Fibroblast of villous mesenchyme (primary cell): ENCODE measurements at places on chromosomes 12 and 14. TPM values are rescaled to one million over a fixed set of nuclear protein-coding genes. Genes with fewer than 3 reads are reported as not detected.
A peak's percentile ranks its signal among the peaks of the same experiment; 100 is the strongest.

The SERPINA10 gene
- total RNA-seq = not detected in 2 replicates

DNA sequence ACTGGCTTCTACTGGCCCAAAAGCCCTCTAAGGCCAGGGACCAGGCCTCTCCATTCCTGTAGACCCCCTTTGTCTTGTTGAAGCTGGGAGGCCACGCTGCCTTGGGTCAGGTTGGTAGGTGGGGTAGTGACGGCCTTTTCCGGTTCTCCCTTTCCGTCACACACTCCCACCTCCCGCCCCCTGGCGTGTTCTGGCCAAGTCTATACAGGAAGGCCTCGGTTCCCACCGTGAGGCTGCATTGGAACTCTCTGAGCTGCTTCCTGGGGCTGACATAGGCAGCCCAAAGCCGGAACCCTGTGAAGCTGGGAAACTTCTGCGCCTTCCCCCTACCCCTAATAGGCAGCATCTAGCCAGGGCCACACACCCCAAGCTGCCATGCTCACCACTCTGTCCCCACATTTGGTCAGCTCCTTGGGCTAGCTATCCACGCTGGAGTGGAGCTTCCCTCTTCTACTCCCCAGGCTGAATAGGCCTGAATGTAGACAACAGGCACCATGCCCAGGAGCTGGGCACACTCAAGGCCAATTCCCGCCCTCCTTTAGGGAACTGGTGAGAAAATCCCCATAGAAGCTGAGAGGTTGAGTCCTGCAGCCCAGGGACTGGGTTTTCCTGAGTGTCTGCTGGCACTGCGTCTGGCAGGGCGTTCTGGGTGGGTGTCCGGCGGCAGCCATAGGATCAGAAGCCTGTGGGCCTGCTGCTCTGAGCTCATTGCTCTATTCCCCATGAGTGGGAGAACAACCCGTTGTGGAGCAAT lies 35.7 kb downstream of the RIN3 start:
- no peak for DNase-seq

- DNase-seq = peak; percentile 38
Measured at GRCh38 chr12:45655186-45655585, 74.3 kb upstream of the ARID2 start.

- no peak for DNase-seq
Measured at GRCh38 chr12:68591734-68592418, 18.8 kb upstream of the RAP1B start.

DNA sequence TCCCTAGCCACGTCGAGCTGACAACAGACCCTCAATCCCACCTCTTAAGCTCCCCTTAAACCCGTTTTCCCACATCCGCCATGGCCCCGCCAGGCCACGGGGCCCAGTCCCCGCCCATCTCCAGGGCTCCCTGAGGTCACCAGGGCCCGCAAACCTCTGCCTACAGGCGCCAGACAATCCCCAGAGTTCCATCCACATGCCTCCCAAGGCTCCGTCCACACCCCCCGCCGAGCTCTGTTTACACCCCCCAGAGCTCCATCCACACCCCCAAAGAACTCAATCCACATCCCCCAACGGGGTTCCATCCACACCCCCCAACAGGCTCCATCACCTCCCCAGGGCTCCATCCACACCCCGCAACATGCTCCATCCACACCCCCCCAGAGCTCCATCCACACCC lies 9.2 kb downstream of the JAG2 start:
- no peak for DNase-seq

GRCh38 chr14:61492474-61492873 lies 171.1 kb downstream of the PRKCH start:
- DNase-seq = no peak

DNA sequence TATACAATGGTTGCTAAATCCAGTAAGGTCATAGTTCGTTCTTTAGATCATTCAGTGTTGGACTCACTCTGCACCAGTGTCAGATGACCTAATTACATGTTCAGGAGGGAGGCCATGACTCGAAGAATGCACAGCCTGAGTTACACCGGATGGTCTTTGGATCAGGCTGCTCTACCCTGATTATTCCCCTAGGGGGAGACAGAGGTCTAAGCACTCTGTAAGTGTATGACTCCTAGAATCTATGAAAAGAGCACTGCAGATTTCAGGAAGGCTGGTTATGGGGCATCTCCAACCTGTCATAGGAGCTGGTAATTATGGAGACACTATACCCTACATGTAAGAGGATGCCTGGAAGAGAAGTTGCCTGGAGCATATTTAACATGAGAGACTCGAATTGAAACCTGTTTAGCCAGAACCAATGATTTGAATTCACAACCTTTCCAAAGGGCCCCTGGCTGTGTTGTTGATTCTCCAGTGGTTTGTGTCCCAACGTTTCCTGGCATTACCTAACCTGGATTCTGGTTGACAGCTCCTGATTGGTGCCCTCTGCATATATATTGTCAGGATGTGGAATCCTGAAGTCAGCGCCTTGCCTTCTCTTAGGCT lies at the start of gene MUCL1:
MUCL1 (plus strand) TSS at position 584 of the 606 bp plus-strand sequence. CDS start 67 bp downstream, outside the sequence.
- DNase-seq = peak; percentile 44

DNA sequence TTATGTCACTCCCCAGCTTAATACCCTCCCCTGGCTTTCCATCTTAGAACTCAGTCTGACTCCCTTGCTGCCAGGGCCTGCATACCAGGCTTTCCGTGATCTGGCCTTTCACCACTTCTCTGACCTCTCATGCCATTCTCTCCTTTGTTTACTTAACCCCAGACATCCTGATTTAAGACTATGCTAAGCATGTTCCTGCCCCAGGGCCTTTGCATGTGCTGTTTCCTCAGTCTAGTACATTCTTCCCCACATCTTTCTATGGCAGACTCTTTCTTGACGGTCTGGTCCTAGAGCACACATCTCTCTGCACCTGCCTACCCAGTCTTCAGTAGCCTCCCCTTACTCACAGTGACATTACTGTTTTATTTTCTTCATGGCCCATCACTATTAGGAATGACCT lies 42.2 kb downstream of the PLXNC1 start:
- DNase-seq = no peak

DNA sequence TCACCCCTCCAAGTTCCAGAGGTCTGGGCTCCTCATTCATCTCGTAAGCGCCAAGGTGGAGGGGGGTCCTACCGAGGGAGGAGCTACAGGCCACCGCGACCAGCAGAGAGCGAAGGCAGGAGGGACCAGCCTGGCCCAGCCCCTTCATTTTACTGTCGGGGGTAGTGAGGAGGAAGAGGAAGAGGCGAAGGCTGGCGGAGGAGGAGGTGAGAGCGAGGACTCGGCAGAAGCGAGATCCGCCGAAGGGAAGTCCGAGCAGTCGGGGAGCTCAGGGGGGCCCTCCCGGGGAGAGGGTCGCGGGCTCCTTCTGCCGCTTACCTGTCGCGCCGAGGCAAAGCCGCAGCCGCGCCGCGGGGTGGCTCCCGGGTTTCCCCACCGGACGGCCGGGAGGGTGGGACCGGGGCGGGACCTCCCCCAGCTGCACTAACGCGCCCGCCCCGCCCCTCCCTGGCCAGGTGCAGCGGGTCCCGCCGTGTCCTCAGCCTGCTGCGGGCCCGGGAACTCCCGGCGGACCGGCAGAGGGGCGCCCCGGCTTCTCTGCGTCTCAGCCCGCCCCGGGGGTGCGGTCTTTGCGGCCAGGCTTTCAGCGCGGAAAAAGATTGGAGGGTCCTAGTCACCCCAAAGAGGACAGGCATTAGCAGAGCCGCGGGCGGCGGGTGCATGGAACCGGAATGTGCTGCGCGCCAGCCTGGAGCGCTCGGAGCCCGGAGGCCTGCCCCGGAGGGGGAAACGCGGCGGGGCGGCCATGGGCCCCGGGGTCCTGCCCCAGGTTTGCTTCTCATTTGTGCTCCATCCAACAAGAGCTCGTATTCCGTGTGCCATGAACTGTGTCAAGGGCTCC lies at the start of gene GALNT6:
GALNT6 (minus strand) TSS at position 124 of the 841 bp plus-strand sequence. CDS start 11,625 bp downstream, outside the sequence.
- DNase-seq = no peak
